MCF 10A (cell line): ENCODE measurements at places on chromosomes 12 and 14.

- DNase-seq: no peak
These were observed 41.9 kb downstream of the IFNG start for GRCh38 chr12:68117661-68118060.

GRCh38 chr12:49121047-49121696 is 10.0 kb downstream of the TUBA1B start:
- DNase-seq: peak; percentile 78

DNA sequence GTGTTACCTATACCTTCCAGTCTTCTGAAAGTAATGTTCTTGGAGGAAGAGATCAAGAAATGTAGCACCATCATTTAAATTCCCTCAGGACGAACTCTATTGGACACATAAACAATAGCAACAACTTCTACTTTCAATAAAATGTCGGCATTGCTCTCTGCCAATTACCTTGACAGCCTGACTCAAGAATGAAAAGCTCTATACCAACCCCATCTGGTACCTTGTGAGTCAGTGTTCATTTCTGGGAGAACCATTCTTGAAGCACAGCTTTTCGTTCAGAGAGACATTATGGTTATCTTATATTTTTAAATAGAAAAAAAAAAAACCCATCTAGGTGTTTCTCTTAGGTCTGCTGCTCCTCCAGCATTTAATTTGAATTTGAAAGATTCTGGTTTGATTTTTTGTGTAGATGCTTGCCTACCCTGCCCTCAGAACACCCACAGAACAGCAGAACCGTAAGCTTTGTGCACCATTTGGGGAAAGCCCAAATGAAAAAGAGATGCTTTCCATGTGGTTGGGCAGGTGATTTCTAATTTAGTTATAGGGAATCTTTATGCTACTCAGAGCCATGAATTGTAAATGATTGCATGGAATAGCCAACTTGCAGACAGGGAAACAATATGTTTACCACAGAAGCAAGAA is 156.0 kb downstream of the SAMD4A start:
- peak; percentile 33 for DNase-seq

GRCh38 chr14:53963320-53964227 is 6.9 kb upstream of the BMP4 start:
- DNase-seq: no peak

GRCh38 chr12:86675197-86675596 is 419.0 kb upstream of the MGAT4C start:
- no peak for DNase-seq

DNA sequence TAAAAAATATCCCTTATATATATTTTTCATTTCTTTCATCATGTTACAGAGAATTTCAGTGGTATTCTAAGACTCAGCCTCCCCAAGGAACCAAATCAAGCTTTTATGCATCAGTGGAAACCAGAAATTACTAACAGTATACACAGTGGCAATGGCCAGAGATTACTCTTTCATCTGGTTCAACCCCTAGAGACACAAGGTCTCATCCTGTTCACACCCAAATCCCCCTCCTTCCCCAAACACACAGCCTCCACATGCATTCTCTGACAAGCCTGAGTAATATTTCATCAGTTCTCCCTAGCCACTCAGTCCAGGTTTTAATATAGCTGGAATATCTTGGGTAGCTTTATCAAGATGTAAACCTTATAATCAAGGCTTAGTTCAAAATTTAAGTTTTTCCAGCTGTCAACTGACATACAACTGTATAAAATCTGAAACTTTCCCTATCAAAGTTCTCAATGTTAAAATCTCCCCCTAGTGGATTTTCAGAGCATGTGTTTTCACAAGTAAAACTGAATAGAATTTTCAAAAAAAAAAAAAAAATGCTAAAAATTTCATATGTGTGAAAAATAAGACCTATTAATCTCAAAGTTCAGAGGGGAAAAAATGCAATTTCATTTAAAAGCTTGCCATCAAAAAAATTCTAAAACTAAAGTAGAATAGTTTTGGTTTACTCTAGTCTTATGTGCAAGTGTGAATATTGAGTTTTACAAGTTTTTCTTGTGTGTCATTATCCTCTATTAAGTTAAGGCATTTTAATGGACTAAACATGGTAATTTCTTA is 10.5 kb upstream of the SSTR1 start:
- DNase-seq: peak; percentile 3

GRCh38 chr14:59585891-59586554 is 9.4 kb upstream of the CCDC175 start:
- no peak for DNase-seq
